ENCODE measurements at places on chromosomes 13 and 19.

DNA sequence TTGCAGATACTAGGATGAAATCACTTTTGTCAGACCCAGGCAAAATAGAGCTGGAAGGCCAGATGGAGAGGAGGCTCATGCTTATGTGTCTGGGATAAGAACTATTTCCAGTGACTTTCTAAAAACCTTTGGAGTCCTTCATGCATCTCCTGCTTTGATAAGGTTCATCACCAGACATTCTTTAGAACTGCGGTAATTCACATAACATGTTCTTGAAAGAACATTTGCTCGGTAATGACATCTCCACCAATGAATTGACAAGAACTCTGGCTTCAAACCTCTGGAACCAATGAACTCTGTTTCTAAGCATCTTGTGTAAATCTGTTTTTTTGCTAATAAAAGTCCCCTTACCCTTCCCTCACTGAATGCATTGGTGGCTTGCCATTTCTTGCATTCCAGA, 112.0 kb upstream of the KL start:
- no peak for DNase-seq

DNA sequence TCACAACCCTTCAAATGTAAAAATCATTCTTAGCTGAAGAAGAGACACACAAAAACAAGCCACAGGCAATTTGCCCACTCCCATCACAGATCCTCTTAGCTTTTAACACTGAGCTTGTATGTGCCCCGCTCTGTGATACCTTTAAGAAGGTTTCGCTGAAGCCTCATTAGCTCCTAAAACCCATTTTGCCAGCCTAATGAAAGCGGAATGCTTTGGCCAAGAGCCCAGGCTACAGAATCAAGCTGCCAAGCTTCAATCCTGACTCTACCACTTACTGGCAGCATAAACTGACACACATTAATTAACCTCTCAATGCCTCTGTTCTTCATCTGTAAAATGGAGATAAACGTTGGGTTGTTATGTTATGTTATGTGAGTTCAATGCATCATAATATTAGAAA, 10.5 kb downstream of the ZNF112 start:
- no peak for DNase-seq

DNA sequence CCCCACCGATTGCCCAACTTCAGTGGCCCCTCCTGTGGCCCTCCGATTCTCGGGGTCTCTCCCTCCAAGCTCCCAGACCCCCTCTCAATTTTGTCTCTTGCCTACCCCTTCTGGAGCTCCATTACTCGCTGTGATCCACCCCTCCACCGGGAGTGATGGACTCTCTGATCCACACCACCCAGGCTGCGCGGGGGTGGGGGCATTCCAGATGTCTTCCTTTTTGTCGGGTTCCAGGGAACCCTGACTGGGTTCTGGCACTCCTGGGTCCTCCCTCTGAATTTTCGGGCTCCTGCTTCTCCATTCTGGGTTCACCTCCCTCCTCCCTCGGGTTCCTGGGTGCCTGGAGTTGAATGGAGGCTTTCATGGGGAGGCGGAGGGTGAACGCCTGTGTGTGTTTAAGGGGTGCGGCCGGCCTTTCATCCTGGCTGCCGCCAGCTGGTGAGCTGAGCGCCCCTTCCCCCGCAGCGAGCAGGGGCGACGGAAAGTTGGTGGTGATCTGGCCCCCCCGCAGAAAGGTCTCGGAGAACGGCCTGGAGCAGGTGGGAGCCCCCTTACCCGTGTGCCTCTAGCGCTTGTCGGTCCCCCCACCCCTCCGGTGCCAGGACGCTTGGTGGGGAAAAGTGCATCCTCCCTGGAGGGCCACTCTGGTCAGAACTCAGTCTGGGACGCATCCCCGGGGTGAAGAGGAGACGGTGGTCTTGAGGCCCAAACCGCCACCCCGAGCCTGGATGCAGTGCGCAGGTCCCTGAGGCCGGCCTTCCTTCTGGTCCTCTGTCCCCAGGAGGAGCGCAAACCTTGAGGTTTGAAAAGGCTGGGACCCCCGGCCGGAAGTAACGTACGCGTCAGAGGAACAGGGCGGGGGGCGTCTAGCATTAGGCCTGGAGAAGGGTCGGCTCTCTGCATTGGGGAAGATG, 1.6 kb downstream of the MISP3 start:
- DNase-seq, result no peak

DNA sequence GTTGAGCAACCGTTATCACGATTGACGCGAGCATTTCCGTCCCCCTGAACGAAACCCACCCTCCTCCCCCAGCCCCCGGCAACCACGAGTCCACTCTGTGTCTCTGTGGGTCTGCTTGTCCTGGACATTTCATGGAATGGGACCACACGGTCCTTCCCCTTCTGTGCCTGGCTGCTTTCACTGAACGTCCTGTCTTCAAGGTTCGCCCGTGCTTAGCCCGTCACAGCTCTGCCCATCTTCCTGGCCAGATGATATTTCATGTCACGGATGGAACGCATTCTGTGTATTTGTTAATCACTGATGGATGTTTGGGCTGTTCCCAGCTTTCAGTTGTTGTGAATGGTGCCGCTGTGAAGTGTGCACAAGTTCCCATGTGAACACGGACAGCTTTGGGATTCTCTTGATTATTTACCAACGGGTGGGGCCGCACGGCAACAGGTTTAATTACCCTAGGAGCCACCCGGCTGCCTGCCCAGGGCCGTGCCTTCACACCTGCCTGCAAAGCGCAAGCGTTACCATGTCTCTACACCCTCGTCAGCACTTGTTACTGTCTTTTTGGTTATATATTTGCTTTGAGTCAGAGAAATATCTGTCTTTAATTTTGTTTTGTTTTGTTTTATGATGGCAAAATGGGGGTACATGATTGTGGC, 42.5 kb downstream of the RASA3 start:
- no peak for DNase-seq

GRCh38 chr13:79183231-79183630, 222.8 kb downstream of the RBM26 start:
- DNase-seq, result no peak

GRCh38 chr19:54390942-54391577, 24.2 kb upstream of the TTYH1 start:
- DNase-seq, result peak; percentile 50

DNA sequence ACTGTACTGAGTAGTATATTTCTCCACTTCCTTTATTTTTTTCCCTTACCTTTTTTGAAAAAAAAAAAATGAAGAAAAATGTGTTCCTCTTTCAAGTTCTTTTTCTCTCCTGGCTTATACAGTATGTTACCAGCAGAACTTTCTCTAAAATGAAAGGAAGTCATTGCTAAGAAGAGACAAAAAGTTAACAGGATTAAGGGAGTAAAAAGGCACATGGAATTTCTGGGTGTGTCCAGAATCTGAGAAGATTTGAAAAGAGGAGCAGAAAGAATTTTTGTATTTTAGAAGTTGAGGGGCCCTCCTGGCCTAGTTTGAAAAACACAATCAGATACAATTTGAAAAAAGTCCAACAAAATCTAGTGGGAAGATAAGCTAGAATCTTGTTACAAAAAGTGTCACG, 21.0 kb upstream of the TRIM13 start:
- no peak for DNase-seq

DNA sequence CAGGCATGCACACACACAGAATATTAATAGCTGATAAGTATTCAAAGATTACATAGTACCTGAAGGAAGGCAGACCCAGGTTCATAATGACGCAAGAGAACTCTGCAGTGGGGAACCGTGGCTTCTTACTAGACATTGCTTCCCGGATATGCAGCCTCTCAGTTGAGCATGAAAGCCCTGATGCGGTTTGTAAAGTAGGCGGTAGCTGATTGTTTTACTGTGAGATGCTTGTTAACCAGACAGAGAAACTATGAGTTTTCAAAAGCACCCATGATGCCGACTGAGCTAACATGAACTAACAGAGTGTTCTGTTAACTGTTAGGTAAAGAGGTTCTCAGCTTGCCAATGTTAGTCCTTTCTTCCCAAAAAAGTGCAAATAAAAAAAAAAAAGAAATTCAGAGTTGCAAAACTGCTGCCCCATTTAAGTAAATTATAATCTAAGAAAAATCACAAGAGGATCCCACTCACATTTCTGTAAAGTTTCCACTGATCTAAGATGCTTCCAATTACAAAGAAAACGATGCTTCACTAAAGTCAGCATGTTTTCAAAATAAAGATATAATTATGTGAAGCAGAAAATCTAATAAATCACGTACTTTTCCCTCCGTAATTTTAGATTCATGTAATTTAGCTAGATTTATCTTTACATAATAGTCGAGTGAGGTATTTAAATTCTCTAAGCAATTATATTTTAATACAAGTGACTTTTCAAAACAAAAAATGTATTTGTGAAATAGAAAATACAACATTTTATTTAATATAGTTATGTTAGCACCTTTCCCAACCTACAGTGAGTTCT, 2.2 kb downstream of the FLT1 start:
- no peak for DNase-seq

GRCh38 chr13:40563350-40564125, 102.9 kb downstream of the FOXO1 start:
- peak; percentile 58 for DNase-seq

- peak; percentile 26 for DNase-seq
Observed at GRCh38 chr13:66313413-66313812, 916.7 kb downstream of the PCDH9 start.

GRCh38 chr13:100594255-100594654, 5.7 kb upstream of the GGACT start:
- no peak for DNase-seq

GRCh38 chr19:30879225-30879624, 470.0 kb downstream of the TSHZ3 start:
- no peak for DNase-seq

- DNase-seq, result peak; percentile 90
Observed at GRCh38 chr19:11339254-11340098, at the start of gene RAB3D. Gene RAB3D (minus strand): TSS chr19:11339657. CDS start chr19:11337399, 2,258 bp downstream.

GRCh38 chr13:27970382-27971235, 1.5 kb upstream of the CDX2 start:
- no peak for DNase-seq
